ENCODE measurements at places on chromosomes 12 and 14.

DNA sequence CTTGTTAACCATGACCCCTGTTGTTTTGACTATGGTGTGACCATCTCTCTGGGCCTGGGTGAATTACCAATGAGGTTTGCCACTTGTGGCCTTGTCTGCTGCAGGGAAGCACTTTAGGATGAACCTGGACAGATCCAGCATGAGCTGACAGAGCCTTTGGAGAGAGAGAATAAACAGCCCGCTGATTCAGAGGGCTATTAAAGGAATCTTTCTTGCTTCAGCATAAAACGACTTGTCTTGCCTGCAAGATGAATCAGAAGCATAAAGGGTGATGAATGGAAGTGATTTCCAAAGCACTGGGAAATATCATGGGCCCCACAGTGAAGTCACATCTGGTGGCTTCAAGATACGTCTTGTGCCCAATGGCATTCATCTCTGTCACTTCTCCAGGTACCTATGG lies 69.0 kb upstream of the WSCD2 start:
- DNase-seq: no peak

GRCh38 chr12:101127521-101128219 lies 82.4 kb downstream of the SLC5A8 start:
- DNase-seq: no peak

DNA sequence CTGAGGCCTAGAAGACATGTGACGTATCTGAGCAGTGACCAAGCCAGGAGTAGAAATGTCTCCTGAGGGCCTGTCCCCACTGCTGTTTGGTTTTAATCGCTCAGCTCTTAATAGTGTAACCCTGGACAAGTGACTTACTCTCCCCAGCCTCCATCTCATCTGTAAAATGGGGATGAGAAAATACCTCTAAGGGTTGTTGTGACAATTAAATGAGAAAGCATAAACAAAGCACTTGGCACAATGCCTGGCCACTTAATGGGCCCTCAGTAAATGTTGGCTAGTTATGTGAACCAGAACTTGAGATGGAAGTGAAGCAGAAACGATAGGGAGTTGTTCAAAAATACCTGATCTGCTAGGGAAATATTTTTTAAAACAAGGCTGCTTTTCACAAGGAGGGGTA lies 58.2 kb downstream of the HMGA2 start:
- no peak for DNase-seq

DNA sequence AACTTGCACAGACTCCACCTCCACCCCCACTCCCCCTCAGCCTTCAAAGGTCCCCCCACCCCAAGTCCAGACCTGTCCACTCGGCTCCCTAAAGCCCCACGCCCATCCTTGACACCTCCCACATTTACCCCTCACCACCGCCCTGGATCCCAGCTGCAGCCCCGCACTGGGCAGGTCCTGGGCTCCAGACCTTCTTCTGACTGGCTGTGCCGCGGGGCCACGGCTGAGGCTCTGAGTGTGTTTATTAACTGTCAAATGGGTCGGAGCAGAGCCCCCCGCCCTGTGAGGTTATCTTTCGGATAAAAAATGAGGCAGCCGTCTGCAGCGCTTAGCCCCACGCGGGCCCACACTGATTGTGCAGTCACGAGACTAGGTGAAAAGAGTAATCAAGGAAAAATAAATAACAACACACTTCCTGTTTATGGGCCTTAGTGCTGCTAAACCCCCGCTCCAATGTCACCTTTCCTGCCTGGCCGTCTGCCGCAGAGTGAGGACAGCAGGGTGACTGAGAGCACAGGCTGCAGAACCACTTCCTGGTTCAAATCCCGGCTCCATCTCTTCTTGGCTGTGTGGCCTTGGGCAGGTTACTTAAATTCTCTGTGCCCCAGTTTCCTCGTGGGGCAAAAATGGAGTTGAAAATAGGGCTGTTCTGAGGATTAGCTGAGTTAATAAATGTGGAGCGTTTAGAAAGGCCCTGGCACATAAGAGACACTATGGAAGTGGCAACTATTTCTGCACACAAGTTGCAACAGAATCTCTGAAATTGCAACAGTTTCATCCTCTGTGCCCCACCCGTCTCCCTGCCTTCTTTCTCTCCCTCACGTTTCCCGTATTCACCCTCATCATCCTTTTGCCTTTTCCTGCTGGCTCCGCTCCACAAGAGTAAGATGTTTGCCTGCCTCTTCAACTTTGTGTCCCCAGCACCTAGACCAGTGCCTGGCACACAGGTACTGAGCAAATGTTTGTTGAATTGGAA lies 9.4 kb downstream of the SETD1B start:
- DNase-seq: peak; percentile 68

GRCh38 chr14:94426526-94426925 lies 26.1 kb downstream of the SERPINA11 start:
- no peak for DNase-seq

DNA sequence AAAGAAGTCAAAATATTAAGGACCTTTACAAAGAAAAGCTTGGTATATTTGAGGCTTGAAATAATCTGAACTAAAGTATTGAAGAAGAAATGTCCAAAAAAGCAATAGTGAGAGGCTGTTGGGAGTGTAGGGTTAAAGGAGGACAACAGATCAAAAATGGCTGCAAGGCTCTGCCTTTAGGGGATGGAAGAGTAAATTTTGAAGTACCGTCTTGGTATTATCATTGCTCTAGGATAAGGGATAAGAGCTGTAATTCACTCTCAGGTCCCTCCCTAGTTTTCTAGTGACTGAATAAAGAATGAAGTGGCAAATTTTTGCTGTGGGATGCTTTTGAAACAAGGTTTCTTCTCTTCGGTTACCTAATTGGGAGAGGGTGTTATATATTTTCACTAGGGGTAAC lies 38.7 kb downstream of the LEMD3 start:
- DNase-seq: no peak

- DNase-seq: no peak
Observed at GRCh38 chr12:57759360-57759980, 4.6 kb downstream of the MARCHF9 start.

- DNase-seq: no peak
Observed at GRCh38 chr12:117680312-117680711, 288.5 kb downstream of the KSR2 start.

DNA sequence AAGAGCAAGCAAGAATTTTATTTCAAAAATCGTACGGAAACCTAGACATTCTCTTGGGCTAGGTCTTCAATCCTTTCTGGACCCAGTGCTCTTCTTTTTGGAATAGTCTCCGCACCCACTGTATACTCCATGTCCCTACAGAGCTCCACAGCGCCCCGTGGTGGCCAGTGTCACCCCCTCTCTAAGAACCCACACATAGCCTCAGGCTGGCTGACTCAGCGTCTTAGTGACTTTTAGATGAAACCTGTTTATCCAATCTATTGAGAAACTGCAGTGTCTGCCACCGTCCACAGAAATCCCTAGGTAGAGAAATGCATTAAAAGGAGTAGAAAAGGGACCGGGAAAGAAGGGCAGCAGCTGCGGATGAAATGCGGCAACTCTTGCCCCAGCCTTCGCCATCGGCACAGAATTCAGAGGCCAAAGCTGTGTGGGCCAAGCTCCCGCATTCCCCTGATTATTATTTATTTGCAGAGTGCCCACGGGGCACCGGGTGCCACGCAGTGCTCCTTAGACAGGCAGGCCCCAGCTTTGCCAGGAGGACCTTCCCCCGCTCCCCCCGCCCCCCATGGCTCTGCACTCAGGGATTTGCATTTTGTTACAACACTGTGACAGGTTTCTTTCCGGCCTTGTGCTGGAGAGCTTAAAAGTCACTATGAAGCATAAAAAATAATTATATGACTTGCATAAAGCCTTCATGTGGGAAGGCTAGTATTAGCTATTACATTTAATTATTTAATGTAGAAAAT lies 170.1 kb upstream of the FKBP4 start:
- DNase-seq: peak; percentile 44

GRCh38 chr14:22803687-22803974 lies 11.6 kb downstream of the SLC7A7 start:
- no peak for DNase-seq

DNA sequence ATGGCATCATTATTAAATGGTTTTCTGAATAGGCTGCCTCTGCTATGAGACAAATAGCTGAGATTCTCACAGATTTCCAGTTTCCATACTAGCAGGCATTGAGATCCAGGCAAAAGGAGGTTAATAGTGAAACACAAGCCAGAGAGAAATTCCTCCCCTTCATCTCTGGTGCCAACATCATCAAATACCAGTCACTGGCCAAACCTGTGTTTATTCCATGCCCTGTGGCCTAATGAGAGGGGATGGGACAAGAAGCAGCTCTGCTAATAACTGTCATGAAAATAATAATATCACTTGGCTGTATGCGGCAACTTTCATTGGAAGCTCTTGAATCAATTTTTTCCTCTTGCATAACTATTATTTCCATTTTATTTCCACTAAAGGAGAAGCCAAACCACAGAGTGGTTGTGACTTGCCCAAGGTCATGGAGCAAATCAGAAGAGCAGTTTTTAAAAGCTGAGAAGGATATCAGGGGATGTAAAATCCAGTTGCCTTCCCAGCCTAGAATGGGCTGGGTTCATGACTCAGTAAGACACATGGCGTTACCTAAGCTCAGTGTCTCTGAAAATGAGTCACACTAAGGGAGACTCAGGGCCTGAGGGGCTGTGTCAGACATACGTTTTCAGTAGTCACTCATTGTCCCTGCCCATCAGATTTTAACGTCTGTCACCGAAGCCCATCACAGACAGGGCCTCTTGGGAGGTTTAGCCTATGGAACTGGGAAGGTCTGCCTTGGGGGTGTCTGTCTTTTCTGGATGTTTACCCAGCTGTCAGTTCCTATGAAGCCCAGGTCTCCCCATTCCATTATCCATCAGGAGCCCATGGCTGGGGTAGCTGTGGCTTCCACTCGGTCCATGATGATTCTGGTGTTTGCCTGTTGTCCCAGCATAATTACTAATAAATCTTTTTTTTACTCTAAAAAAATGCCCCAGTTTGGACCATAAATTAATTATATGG lies 208.8 kb upstream of the EEA1 start:
- peak; percentile 73 for DNase-seq

DNA sequence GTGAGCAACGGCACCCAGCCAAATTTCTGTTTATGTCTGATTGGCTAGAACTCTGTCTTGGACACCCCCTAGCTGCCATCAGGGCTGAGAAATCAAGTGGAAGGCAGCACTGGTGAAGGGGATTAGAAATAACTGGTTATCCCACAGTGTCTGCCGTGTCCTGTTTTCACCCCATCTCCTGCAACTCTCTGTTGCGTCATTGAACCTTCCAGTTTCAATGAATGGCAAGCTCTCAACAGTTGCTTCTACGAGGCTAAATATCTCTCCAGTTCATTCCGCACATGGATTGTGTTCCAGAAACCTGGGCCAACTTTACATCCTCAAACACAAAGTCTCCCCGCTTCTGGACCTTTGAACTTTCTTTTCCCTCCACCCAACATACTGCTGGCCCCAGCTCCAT lies 173.7 kb downstream of the RBM19 start:
- no peak for DNase-seq

DNA sequence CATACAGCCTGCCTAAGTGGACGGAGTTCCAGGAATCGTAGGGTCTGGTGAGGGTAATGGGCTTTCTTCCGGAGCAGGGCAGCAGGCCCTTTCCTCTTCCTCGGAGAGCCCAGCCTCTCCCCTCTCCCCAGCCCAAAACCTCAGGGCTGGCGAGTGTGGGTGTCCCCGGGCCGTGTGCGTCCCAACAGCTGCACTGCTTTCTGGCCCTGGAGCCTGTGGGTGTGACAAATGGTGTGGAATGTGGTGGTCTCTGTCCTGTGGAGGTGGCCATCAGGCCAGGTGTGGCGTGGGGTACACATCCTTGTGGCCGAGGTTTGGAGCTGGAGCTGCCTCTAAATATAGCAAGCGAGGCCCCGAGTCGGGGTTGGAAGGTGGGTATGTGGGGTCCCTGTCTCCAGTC lies 8.5 kb downstream of the ORAI1 start:
- DNase-seq: no peak

GRCh38 chr12:131058700-131059099 lies 105.0 kb downstream of the ADGRD1 start:
- DNase-seq: no peak

- no peak for DNase-seq
Observed at GRCh38 chr12:45217846-45218245, 2.0 kb downstream of the ANO6 start.

- no peak for DNase-seq
Observed at GRCh38 chr14:60968099-60968498, 12.8 kb downstream of the TRMT5 start.

DNA sequence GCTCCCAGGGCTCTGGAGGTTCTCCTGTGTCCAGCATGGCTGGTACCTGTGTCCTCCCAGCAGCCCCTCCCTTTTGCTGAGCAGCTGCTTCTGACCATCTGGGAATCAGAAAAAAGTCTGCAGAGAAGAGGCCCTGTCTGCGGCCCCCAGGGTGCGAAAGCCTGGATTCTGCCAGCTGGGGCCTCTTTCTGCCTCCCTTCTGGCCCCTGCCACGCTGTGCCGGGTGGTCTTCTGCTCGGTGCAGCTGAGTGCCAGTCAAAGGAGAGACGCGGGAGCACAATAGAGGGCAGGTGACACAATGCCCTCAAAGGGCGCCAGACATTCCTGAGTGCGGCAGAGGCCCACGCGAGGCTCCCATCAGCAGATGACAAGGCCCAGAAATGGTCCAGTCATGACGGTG lies 12.6 kb downstream of the BTBD6 start:
- DNase-seq: no peak

GRCh38 chr12:126432780-126433179 lies 1367.5 kb downstream of the AACS start:
- no peak for DNase-seq

GRCh38 chr14:105023144-105023543 lies 2.3 kb upstream of the CDCA4 start:
- DNase-seq: no peak

DNA sequence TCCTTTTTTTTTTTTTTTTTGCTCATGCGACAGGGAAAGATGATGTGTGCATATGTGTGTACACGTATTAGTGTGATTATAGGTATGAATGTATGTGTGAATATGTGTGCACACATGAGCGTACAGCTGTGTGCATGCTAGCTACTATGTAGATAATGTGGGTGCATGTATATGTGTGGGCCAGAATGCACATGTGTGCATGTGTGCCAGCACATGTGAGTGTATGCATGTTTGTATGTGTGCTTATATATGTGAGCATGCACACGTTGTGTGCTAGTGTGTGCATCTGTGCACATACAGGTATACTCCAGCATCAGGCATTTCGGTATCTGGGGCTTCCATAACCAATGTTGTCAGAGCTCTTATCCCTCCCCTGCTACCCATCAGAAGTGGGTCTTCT lies 541.1 kb downstream of the AACS start:
- no peak for DNase-seq

- no peak for DNase-seq
Observed at GRCh38 chr14:54472315-54472714, 16.5 kb downstream of the GMFB start.

- no peak for DNase-seq
Observed at GRCh38 chr12:116880817-116881324, 370 bp downstream of the HRK start.

- no peak for DNase-seq
Observed at GRCh38 chr12:103956509-103957027, 9.1 kb upstream of the TDG start.

- DNase-seq: no peak
Observed at GRCh38 chr12:21718403-21718802, 56.1 kb downstream of the KCNJ8 start.

Data from inflammatory macrophage treated with lipopolysaccharide for 1 hour (primary cell).